ENCODE measurements at places on chromosomes 1 and 21.

DNA sequence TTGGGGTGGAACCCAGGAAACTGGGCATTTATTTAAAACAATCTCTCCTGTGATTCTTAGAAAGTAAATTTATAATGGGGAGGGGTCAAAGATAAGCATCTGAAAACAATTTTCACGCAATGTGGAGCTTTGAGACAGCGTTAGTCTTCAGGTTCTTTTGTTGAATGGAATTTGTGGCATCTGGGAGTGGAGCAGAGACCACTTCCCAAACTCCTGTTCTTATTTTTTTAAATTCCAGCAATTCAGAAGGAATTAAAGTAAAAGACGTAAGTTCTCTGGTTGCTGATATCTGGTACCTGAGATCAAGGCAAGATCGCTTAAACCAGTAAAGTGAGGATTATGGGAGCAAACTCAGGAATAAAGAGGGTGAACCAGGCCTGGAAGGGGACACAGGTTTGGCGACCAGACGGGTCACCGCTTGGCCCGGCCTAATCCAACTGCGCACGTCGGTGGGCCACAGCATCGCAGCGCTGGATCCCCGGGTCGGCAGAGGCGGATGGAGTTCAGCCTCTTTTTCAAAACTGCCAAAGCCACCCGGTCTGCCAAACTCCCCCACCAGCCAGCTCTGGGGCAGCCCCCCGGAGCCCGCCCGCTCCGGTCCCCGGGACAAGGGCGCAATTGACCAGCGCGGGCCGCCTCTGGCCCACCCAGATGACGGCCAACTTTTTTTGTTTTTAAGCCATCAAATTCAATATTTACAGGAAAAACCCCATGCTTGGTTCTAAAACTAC lies 754 bp upstream of the PDPN start:
- no peak for DNase-seq

DNA sequence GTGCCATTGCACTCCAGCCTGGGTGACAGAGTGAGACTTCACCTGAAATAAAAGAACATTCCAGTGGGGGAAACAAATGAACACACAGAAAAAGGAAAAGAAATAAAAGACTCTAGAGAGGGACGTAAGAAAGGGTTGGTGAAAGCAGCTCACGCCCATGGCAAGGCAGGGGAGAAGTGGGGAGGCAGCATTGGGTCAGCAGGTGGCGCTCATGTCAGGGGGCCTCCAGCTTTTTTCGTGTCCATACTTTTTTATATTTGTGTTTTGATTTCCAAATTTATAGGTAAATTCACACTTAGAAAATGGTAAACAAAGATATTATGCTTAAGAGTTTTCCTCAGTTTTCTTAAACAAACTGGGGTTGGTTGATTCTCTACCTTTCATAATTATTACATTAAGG lies 45.5 kb downstream of the VPS13D start:
- no peak for DNase-seq

DNA sequence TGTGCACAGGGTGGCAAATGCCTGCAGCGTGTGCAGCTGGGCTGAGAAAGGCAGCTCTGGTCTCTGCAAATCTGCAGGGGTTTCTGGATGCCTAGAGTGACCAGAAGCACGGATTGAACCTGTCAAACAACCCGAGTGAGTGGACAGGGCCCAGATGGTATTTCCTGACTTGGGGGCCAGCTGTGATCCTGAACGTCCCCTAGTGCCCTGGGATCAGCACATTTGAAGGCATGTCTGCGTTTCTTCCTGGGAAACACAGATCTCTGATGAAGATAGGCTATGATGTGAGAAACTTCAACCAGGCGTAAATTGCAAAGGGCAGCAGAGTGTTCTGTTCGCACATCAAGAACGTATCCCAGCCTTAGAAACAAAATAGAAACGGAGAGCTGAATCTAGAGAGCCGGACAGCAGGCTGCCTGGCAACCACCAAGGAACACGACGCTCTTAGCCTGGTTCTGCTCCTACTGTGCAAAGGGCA lies 163.1 kb downstream of the KCNJ6 start:
- no peak for DNase-seq

GRCh38 chr1:53629101-53629691 lies 109.8 kb downstream of the GLIS1 start:
- no peak for DNase-seq

DNA sequence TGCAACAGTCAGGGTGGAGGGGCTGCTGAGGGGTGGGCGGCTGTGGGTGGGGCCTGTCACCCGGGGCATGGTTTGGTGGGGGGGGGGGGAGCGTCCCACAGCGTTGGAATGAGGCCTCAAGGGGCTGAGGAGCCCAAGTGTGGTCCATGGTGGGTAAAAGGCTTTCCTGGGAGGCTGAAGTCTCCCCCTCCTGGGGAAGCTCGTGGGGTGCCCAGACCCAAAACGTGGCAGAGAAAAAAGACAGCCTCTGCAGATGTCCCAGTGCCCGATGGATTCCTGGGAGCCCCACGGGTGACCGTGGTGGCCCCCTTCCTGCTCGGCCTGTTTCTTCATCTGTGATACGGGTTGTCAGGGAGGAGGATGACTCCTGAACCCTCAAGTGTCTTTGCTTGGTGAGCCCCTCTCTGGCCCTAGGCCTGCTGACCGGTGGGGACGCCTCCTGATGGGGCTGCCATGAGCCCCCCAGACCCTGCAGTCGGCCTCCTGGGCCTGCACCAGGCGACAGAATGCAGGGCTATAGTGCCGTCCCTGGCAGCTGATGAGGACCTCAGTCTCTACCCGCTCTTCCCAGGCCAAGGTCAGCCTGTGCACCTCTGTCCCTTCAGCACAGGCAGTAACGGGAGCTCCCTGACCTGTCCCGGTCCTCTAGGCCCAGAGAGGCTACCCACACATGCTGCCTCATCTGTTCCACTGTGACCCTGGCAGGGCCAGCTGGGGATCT lies 1.1 kb downstream of the OBSCN start:
- no peak for DNase-seq

DNA sequence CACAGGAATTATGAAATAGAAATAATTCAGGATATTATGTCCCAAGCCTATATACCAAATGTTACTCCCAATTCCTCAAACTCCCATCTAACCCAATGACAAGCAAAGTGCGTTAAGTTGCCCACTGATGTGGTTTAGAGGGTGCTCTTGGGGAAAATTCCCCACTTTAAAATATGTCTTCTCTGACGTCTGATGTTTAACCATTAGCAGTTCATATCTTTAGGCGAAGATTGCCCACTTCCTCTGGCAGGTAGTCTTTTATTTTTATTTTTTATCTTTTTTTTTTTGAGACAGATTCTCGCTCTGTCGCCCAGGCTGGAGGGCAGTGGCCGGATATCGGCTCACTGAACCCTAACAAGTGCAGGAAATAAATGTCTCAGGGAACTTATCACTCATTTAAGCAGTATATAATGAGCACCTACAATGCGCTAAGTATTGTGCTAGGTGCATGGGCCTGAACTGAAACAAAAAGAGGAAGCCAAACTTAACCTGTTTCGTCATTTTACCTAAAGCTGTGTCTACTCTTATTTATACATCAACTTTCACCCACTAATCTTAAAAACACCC lies 1.3 kb upstream of the LYST start:
- no peak for DNase-seq

- DNase-seq: no peak
Observed at GRCh38 chr1:114314098-114314497, 160.4 kb upstream of the SYT6 start.

DNA sequence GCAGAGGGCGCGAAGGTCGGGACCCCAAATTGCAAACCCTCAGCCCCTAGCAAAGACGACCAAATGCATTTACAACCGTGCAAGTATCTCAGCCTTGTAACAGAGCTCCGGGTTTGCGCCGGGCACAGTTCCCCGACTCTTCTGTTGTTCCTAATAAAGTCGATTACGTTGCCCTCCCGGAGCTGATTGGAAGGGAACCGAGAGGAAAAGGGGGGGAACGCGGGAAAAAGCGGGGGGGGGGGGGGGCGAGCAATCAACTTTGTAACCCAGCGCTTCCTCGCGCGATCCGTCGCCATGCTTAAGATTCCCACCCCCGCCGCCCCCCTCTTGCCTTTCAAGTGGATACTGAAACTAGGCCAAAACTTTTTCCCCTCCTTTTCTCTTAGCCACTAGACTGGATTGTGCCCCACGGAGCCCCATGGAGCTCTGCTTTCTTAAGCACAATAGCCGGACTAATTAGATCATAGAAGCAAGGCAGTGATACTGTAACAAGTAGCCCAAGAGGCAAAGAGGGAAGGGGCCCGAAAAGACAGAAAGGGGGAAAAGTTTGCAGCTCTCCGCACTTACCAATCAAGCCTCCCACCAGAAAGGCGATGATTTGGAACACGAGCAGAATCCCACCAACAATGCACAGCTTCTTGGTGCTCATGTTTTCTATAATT lies 565 bp downstream of the WLS start:
- DNase-seq: peak; percentile 72

DNA sequence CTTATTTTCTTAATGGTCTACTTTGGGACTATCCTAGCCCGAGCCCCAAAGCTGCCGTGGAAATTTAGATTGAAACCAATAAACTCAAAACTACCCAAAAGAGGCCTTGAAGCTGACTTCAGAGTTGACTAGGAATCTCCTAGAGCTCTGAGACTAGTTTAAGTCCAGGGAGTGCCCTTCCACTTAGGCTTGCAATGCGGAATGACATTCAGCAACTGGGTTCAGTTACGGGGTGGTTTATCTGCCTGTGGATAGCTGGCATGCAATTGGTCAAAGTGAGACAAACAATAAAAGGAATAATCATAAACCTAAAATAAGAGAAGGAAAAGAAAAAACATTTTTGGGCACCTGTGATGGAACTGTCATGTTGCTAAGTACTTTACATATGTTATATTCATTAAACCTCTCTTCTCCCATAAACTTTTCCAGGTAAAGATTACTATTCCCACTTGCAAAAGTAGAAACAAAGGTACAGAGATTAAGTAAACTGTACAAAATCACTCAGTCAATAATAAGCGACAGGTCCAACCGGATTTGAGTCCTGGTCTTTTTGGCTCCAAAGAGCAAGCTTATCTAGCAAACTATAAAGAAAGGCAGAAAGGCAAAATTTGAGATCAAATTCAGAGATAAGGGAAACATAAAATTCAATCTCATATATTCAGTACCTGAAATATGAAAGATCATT lies 56.5 kb downstream of the GPATCH2 start:
- no peak for DNase-seq

DNA sequence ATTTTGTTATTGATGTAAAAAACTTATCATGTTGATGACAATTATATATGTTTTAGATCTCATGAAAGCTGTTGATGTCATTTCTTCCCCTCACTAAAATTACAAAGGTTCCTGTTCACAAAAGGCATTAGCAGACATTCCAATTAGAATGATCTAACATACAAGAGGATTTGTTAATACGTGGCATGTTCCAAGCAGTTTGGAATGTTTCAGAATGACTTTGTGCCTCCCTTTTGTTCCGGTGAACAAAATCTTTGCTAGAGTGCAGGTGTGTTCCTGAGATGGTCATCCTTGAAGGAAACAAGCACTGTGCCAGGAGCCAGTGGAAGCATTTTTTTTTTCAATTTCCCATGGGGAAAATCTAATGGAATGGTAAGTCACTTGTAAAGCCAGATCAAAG lies 108.0 kb upstream of the KCTD3 start:
- DNase-seq: no peak

GRCh38 chr1:168101336-168101735 lies 35.4 kb downstream of the GPR161 start:
- DNase-seq: no peak

GRCh38 chr1:198201956-198202784 lies 45.4 kb downstream of the NEK7 start:
- DNase-seq: no peak

DNA sequence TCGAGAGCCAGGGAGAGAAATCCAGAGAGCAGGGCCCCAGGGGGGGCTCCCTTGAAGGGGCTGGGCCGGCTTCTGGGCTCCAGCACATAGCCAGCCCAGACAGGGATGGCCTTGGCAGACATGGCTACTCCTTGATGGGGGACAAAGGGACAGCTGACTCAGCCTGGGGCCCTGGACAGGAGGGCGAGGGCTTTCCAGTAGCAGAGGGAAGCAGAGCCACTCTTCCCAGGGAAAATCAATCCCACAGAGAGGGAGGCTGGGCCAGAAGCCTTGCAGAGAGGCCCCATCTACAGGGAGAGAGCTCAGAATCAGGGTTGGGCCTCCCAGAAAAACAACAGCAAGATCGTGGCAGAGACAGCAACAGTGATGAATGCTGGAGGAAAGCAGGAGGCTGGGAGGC lies 15.6 kb downstream of the IGFN1 start:
- DNase-seq: no peak

GRCh38 chr1:9078015-9078751 lies 8.7 kb upstream of the SLC2A5 start:
- no peak for DNase-seq

DNA sequence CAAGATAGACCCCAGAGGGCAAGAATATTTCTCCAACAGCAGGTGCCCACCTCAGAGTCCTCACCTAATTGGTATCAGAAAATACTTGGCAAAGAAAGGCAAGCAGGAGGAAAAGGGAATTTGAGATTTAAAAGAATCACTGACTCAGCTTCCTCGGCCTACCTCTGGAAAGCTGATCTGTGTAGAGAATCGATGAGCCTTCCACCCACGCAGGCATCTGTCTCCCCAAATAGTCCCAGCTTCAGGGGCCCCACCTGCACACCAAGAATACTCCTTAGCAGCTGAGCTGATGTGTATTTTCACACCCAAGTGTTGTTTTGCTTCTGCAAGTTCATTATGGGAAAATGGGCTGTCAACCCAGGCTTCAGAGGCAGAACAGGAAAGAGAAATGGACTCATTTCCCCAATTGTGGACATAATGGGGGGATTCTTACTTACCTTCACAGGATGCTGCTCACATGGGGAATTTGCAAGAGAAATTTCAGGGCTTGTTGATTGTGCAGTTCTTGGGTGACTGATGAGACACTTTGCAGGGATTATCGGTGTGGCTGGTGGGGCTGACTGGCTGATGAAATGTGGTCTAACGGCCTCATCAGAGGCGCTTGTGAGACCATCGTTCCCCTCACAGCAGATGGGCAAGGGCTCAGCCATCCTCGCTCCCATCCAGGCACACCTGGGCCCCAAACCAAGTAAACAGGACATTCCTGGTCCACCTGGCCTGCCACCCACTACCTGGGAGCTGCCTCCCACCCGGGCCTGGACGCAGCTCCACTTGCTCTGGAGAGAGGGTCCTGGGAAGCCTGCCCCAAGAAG lies 436.3 kb downstream of the PTPRU start:
- no peak for DNase-seq

GRCh38 chr1:94284476-94284875 lies 47.1 kb upstream of the ARHGAP29 start:
- DNase-seq: no peak

DNA sequence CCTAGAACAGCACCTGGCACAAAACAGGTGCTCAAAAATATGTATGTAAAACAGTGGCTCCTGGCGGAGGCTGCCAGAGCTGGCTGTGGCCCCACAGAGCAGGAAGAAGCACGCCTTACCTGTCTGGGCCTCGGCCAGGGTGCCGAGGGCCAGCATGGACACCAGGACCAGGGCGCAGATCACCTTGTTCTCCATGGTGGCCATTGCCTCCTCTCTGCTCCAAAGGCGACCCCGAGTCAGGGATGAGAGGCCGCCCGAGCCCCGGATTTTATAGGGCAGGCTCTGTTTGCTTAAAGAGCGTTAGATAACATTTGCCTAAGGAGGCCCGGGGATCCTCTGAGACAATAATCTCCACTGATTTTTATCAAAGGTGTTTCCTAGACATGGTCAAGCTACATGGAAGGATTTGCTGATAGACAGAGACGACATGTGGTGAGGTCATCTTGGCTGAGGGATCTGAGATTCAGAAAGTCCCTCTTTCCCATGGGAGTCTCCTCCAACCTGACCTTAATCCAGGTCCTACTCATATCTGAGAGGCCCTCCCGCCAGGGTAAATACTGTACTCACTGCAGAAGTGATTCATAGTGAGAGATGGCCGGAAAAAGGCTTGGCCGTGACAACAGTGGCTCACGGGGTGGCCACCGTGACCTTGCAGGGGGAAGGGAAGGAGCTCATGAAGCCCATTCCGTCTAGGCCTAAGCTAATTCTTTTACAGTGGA lies at the start of gene TFF1:
TSS of gene TFF1 (minus strand) at position 244 of the 719 bp plus-strand sequence. CDS start at position 204, 40 bp downstream.
- peak; percentile 85 for DNase-seq

Measured in large intestine (tissue), 12 donors.